ENCODE measurements at places on chromosomes 12 and 14. TPM values are rescaled to one million over a fixed set of nuclear protein-coding genes. Genes with fewer than 3 reads are reported as not detected.
A peak's percentile ranks its signal among the peaks of the same experiment; 100 is the strongest.

- no peaks in the 10 kb centered on the region for H3K4me1 ChIP-seq
- no peak overlapping the region for H3K4me3 ChIP-seq
- H3K27me3 ChIP-seq: no peaks in the 10 kb centered on the region
- peak; percentile 49 for DNase-seq
- no peaks in the 10 kb centered on the region for H3K36me3 ChIP-seq
- no peak overlapping the region for H3K27ac ChIP-seq
Observed at GRCh38 chr14:103372552-103373304, 12.5 kb upstream of the MARK3 start.

DNA sequence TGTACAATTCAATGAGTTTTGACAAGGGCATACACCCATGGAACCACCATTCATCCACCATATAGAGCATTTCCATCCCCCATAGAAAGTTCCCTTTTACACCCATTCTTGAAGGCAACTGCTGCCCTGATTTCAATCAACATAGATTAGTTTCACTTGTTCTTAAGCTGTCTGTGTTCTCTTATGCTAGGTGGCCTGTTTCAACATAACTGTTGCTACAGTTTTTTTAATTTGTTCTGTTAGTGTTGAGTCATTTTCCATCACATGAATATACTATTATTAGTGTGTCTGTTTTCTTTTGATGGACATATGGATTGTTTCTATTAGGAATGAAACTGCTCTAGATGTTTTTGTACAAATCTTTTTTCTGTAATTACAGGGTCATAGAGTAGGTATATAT is 123.4 kb downstream of the PTPRQ start:
- no peak overlapping the region for H3K4me3 ChIP-seq
- H3K27me3 ChIP-seq: no peaks in the 10 kb centered on the region
- peak; percentile 7 for DNase-seq
- H3K36me3 ChIP-seq: no peaks in the 10 kb centered on the region

BBS10 gene
- 17.5 TPM for total RNA-seq

DNA sequence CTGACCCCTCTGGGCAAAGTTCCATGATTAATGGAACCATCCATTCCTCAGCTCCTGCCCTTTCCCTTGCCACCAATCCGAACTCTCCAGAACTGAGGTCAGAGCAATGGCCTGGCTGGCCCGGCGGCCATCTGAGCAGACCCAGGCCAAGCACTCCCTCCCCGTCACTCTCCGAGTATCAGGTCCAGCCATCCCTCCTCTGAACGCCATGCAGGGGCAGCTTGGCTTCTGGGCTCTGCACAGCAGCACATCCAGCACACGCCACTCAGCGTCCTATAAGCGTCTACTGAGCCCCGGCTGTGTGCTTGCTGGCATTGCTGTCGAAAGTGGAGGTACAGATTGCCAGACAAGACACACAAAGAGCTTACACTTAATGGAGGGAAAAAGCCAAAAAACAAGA is 34.3 kb upstream of the VWF start:
- peak overlapping the region; percentile 22 for H3K27ac ChIP-seq
- H3K36me3 ChIP-seq: no peaks in the 10 kb centered on the region
- H3K4me1 ChIP-seq: peaks cover 12% of the 10 kb centered on the region
- DNase-seq: no peak
- no peaks in the 10 kb centered on the region for H3K27me3 ChIP-seq
- no peak overlapping the region for H3K4me3 ChIP-seq

DNA sequence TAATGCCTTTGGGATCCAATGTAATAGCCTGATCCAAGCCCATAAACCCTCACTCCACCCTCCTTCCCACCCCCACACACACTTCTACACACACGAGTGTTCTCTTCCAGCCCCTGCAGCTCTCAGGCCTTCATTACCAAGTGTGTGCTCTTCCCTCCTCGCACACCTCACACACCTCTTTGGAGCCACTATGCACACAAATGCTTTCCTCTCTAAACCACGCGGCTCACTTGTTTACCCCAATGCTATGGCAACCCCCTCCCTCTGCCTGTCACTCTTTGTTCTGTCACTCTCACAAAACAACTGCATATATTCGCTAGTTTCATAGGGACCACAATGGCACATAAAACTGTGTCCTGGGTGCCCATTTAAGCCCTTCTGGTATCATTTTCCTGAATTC is 35.1 kb downstream of the PPP2R5E start:
- no peak overlapping the region for H3K4me3 ChIP-seq
- H3K4me1 ChIP-seq: no peaks in the 10 kb centered on the region
- no peak overlapping the region for H3K27ac ChIP-seq
- no peaks in the 10 kb centered on the region for H3K27me3 ChIP-seq

TAS2R42 gene
- not detected for total RNA-seq

DNA sequence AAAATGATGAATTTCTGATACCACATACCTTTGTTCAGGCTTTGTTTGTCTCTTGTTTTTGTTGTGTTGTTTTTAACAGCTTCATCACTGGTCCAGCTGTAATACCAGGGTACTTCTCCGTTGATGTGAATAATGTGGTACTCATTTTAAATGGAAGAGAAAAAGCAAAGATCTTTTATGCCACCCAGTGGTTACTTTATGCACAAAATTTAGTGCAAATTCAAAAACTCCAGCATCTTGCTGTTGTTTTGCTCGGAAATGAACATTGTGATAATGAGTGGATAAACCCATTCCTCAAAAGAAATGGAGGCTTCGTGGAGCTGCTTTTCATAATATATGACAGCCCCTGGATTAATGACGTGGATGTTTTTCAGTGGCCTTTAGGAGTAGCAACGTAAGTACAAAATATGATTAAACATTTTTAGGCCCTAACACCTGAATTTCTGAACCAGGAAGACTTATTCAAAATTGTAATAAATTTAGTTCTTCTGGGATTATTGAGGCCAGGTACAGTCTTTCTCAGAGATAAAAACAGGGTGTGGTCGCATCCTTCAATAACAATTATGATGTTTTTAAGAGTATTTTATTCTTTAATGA is 22.4 kb downstream of the RXYLT1 start:
- peak; percentile 28 for DNase-seq
- no peak overlapping the region for H3K27ac ChIP-seq
- H3K36me3 ChIP-seq: no peaks in the 10 kb centered on the region
- no peak overlapping the region for H3K4me3 ChIP-seq
- H3K27me3 ChIP-seq: no peaks in the 10 kb centered on the region

OR10G3 gene
- not detected for total RNA-seq

GRCh38 chr12:2841056-2841650 is 6.3 kb upstream of the NRIP2 start:
- peaks cover under 1% of the 10 kb centered on the region for H3K4me1 ChIP-seq
- no peak overlapping the region for H3K4me3 ChIP-seq
- no peak overlapping the region for H3K27ac ChIP-seq
- H3K36me3 ChIP-seq: no peaks in the 10 kb centered on the region
- no peak for DNase-seq

DNA sequence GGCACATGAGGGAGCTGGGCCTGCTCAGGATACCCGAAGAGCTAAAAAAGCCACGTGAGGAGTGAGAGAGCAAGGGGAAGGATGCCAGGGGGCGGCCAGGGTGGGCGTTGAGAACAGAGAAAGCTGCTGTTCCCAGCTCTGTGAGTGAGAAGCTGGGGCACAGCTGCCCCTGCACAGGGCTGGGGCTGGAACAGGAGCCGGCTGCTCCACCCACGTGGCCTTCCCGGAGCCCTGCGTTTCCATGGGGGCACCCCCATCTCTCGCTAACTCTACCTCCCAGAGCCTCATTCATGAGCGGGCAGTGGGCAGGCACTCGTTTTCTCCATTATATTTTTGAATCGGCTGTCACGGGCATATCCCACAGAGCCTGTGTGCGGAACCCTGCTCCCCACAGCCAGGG is 42.7 kb downstream of the RFLNA start:
- H3K27me3 ChIP-seq: no peaks in the 10 kb centered on the region
- H3K4me1 ChIP-seq: no peaks in the 10 kb centered on the region
- no peak overlapping the region for H3K27ac ChIP-seq
- no peaks in the 10 kb centered on the region for H3K36me3 ChIP-seq
- no peak for DNase-seq

GRCh38 chr12:15829949-15830348 is 40.8 kb upstream of the EPS8 start:
- no peak overlapping the region for H3K4me3 ChIP-seq
- H3K4me1 ChIP-seq: no peaks in the 10 kb centered on the region
- DNase-seq: no peak
- no peaks in the 10 kb centered on the region for H3K27me3 ChIP-seq

GRCh38 chr14:74570696-74571095 is 41.3 kb downstream of the LTBP2 start:
- no peak for DNase-seq
- H3K4me3 ChIP-seq: no peak overlapping the region
- H3K4me1 ChIP-seq: peaks cover 36% of the 10 kb centered on the region
- H3K27ac ChIP-seq: peak overlapping the region; percentile 92

DNA sequence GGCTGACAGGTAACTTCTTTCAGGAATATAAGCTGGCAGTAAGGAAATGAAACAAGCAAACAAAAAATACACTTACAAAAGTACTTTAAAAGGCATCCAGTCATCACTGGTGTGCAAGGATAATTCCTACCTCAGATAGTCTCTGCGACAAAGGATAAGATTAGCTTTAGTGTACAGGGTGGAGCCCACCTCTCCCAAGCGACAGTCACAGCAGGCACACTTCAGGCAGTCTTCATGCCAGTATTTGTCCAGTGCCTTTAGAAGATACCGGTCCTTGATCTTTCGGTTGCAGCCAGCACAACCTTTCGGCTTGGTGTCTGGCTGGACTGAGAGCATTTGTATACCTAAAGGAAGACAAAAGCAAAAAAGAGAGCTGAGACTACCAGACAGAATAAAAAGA is 5.4 kb downstream of the LMO3 start:
- no peak overlapping the region for H3K27ac ChIP-seq
- no peak for DNase-seq
- H3K4me1 ChIP-seq: peaks cover 9% of the 10 kb centered on the region
- H3K4me3 ChIP-seq: no peak overlapping the region
- H3K36me3 ChIP-seq: no peaks in the 10 kb centered on the region

GRCh38 chr12:34333337-34333736 is 311.0 kb downstream of the ALG10 start:
- no peak for DNase-seq
- no peaks in the 10 kb centered on the region for H3K4me1 ChIP-seq
- no peaks in the 10 kb centered on the region for H3K36me3 ChIP-seq
- no peaks in the 10 kb centered on the region for H3K27me3 ChIP-seq
- H3K27ac ChIP-seq: no peak overlapping the region

UNG gene
- total RNA-seq: 40.4 TPM

GRCh38 chr14:94049625-94050023 is 23.5 kb downstream of the OTUB2 start:
- H3K4me3 ChIP-seq: no peak overlapping the region
- H3K27ac ChIP-seq: no peak overlapping the region
- H3K27me3 ChIP-seq: no peaks in the 10 kb centered on the region
- H3K36me3 ChIP-seq: no peaks in the 10 kb centered on the region

DNA sequence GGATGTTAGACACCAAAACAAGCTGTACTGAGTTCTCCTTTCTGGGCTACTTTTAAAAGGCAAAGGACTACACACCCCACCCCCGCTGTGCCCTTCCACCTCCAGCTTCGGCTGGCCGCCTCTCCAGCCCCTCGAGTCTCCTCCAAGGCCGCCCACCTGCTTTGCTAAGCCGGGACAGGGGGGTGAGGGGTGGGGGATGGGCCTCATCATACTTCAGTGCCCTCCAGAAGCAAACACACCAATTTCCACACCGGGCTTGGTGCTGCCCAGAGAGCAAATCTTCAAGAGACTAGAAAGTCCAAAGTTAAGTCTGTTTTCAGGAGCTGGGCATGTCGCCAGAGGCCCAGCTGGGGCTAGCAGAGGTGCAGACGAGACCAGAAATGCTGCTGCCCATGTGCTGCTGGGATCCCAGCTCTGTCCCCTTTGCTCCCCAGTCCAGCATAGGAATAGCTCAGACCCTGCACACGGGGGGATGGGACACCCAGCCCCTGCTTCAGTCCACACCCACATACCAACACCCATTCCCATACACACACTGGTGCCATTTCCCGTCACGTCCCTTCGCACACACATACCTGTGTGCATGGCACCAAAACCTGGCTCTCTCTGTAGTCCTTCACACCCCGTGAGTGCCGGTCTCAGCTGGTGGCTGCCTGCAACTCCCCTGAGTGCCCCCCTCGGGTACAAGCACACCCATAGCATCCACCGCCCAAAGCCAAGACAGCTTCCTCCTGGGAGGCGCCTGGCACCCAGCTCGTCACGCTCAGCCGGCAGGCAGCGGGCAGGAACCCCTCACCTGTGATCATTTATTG is 1.0 kb downstream of the SLC6A12 start:
- peaks cover 11% of the 10 kb centered on the region for H3K4me1 ChIP-seq
- DNase-seq: peak; percentile 40
- no peaks in the 10 kb centered on the region for H3K27me3 ChIP-seq
- no peak overlapping the region for H3K4me3 ChIP-seq

DNA sequence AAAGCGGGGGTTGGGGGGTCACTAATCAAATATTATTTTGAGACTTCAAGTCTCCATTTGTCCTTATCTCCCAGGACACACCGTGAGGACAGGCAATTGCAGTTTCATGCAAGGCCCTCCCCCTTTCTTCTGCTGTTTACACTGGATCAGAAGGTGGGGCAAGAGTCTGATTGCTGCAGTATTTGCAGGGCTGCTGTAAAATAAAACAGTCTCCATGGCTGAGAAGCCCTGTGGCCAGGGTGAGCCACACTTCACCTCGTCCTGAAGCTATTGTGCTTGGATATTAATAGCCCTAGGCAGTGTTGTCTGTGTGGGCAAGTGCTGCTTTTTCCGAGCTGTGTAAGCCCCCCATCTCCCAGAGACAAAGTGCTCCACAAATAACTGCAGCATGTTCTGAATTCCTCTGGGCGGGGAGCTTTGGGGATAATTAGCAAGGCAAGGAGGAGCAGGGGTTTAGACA is 187.4 kb upstream of the NTF3 start:
- H3K27ac ChIP-seq: peak overlapping the region; percentile 70
- peak; percentile 73 for DNase-seq
- no peaks in the 10 kb centered on the region for H3K27me3 ChIP-seq

- H3K4me1 ChIP-seq: peaks cover 11% of the 10 kb centered on the region
- H3K27me3 ChIP-seq: no peaks in the 10 kb centered on the region
- no peak overlapping the region for H3K4me3 ChIP-seq
- H3K36me3 ChIP-seq: no peaks in the 10 kb centered on the region
- H3K27ac ChIP-seq: no peak overlapping the region
Observed at GRCh38 chr14:50055461-50056228, 60.7 kb downstream of the VCPKMT start.

LYZ gene
- 282 TPM for total RNA-seq

DNA sequence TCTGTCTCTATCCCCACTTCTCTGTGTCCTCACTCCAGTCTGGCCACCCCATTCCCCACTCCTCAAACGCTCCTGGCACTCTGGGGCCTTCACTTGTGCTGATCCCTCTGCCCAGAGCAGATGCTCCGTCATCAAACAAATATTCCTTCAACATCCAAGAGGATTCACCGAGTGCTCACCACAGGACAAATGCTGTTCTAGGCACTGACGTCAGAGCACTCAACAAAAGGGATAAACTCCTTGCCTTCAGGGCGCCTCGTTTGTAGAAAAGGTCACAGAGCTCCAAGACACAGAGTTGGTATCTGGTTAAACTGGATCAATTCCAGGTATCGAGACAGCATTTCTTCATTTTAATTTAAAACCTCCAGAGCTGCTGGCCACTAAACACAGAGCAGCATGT is 35.3 kb downstream of the PSMC1 start:
- H3K4me3 ChIP-seq: no peak overlapping the region
- DNase-seq: no peak
- no peaks in the 10 kb centered on the region for H3K27me3 ChIP-seq
- H3K4me1 ChIP-seq: no peaks in the 10 kb centered on the region
- no peaks in the 10 kb centered on the region for H3K36me3 ChIP-seq
